ENCODE measurements at places on chromosomes 7 and 10. TPM values are rescaled to one million over a fixed set of nuclear protein-coding genes. Genes with fewer than 3 reads are reported as not detected.

DNA sequence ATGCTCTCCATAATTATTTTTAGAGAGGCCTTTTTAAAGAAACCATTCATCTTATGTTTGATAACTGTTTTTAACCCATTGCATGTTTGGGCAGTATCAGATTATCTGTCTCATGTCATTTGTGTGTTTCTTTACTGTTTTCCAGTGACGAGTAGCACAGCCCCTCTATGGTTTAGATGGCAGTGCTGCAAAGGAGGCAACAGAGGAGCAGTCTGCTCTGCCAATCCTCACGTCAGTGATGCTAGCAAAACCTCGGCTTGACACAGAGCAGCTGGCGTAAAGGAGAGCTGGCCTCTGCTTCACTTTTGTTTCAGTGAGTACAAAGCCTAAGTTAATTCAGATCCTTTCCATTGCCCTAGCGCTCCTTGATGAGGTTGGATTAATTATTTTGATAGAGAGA, 80.4 kb upstream of the GARIN1A start:
- no peak overlapping the region for H3K4me3 ChIP-seq
- H3K27ac ChIP-seq, result no peak overlapping the region
- H3K4me1 ChIP-seq, result no peaks in the 10 kb centered on the region
- H3K36me3 ChIP-seq, result peaks cover 4% of the 10 kb centered on the region

GRCh38 chr7:48365010-48365409, 193.8 kb downstream of the ABCA13 start:
- H3K27me3 ChIP-seq, result no peaks in the 10 kb centered on the region
- DNase-seq, result no peak
- no peak overlapping the region for H3K27ac ChIP-seq
- no peaks in the 10 kb centered on the region for H3K4me1 ChIP-seq

DNA sequence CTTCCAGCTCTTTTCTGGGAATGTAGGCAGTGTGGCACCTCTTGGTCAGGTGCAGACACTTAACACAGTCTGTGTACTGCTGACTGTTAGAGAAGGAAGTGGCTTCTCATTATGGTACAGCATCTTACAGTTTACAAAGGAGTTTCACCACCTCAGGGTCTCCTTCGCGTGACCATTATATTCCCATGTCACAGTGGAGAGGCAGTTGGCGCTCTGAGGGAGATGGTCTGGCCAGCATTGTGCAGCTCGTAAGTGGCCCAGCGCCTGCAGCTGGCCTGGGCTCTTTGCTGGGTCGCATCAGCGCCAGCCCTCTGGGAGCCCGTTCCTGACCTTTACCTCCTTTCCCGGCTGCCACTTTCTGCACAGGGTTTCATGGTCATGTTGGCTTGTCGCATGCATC, 15.4 kb downstream of the TSPAN15 start:
- no peak overlapping the region for H3K4me3 ChIP-seq
- H3K4me1 ChIP-seq, result peaks cover 8% of the 10 kb centered on the region
- no peaks in the 10 kb centered on the region for H3K36me3 ChIP-seq

DNA sequence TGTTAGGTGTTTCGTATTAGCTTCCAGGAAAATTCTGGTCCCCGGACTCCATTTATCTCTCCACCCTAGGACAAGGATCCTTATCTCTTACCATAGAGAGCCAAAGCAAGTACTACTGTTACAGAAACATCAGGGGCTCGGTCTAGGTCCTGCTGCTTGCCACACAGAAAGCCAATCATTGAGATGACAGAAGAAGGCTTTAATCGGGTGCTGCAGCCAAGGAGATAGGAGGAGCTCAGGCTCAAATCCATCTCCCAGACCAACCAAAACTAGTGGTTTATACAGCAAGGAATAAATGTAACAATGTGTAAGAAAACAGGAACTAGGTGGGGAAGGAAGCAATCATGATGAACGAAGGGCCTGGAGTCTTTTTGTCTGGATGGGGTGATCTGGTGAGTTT, 22.2 kb upstream of the CACUL1 start:
- H3K27ac ChIP-seq, result no peak overlapping the region
- DNase-seq, result no peak
- no peaks in the 10 kb centered on the region for H3K27me3 ChIP-seq
- H3K4me1 ChIP-seq, result no peaks in the 10 kb centered on the region

- H3K27ac ChIP-seq, result peak overlapping the region; percentile 96
- no peaks in the 10 kb centered on the region for H3K36me3 ChIP-seq
- peak overlapping the region; percentile 90 for H3K4me3 ChIP-seq
- no peaks in the 10 kb centered on the region for H3K27me3 ChIP-seq
Measured at GRCh38 chr10:73413108-73413527, 740 bp downstream of the ANXA7 start.

- no peaks in the 10 kb centered on the region for H3K36me3 ChIP-seq
- H3K27ac ChIP-seq, result no peak overlapping the region
- no peak overlapping the region for H3K4me3 ChIP-seq
- DNase-seq, result no peak
- no peaks in the 10 kb centered on the region for H3K4me1 ChIP-seq
Measured at GRCh38 chr7:133836666-133837065, 290.5 kb upstream of the LRGUK start.

- no peak overlapping the region for H3K27ac ChIP-seq
- H3K36me3 ChIP-seq, result peaks cover 1% of the 10 kb centered on the region
- H3K4me3 ChIP-seq, result no peak overlapping the region
- no peak for DNase-seq
- peaks cover 4% of the 10 kb centered on the region for H3K4me1 ChIP-seq
- H3K27me3 ChIP-seq, result no peaks in the 10 kb centered on the region
Measured at GRCh38 chr7:102896585-102896984, 16.2 kb upstream of the LRRC17 start.

- no peaks in the 10 kb centered on the region for H3K27me3 ChIP-seq
- H3K27ac ChIP-seq, result no peak overlapping the region
- H3K36me3 ChIP-seq, result no peaks in the 10 kb centered on the region
Measured at GRCh38 chr7:97506728-97507127, 225.2 kb upstream of the TAC1 start.

GRCh38 chr10:124229201-124229988, 136.0 kb upstream of the CHST15 start:
- H3K36me3 ChIP-seq, result no peaks in the 10 kb centered on the region
- no peaks in the 10 kb centered on the region for H3K27me3 ChIP-seq
- DNase-seq, result peak; percentile 6
- H3K4me1 ChIP-seq, result no peaks in the 10 kb centered on the region

DNA sequence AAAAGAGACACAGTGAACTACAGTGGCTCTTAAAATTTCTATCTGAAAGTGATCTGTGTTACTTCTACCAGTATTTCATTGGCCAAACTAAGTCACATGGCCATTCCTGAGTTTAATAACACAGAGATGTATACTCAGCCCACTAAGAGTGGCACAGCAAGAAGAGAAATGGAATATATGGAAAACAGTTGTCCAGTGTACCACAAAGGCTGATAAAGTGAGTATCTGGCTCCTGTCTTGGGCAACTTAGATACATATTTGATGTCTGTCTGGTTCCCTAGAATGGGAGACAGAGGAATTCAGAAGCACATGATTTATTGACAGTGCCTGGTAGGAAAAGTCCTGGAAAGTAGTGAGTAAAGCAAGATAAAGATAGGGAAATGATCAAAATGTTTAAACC, 10.1 kb upstream of the PON1 start:
- no peaks in the 10 kb centered on the region for H3K36me3 ChIP-seq
- H3K4me3 ChIP-seq, result no peak overlapping the region
- no peak for DNase-seq
- no peaks in the 10 kb centered on the region for H3K4me1 ChIP-seq

DNA sequence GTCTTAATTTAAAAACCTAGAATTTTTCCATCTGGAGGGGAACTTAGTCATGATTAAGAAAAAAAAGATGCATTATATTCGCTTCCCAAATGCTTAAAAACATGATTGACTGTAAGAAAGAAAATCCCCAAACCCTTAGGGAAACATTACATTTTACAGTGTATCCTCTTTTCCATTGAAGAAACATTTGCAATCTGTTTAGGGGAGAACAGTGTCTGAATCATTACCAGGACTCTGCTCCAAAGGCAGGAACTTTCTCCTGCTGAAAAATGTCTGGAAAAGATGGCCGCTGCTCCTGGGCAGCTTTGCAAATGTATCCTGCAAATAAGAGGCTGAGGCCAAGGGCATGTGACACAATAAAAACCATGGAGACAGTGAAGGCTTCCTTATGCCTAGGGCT, 173.7 kb downstream of the BUB3 start:
- no peak for DNase-seq
- H3K27ac ChIP-seq, result no peak overlapping the region
- no peak overlapping the region for H3K4me3 ChIP-seq
- H3K27me3 ChIP-seq, result no peaks in the 10 kb centered on the region

GRCh38 chr7:114263219-114263618, 151.4 kb upstream of the FOXP2 start:
- DNase-seq, result no peak
- no peak overlapping the region for H3K4me3 ChIP-seq
- peaks cover 1% of the 10 kb centered on the region for H3K36me3 ChIP-seq
- H3K27me3 ChIP-seq, result no peaks in the 10 kb centered on the region
- H3K27ac ChIP-seq, result no peak overlapping the region

DNA sequence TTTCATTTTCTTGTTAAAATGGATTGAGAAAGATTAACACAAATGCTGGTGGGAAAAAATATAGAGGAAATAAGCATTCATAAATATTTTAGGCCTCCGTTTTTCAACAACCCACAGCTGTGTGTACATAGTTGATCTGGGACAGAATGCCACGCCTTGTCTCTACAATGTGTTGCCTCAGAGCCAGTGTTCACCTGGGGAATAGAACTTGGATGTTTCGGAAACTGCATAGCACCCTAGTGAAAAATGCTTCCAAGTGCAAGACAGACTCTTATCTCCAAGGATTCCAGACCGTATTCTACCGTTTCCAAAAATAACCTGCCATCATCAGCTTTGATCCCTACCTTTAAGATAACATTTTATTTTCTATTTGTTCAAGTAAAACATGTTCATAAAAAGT, 260.9 kb downstream of the SDK1 start:
- peaks cover 8% of the 10 kb centered on the region for H3K4me1 ChIP-seq
- no peak overlapping the region for H3K4me3 ChIP-seq

DNA sequence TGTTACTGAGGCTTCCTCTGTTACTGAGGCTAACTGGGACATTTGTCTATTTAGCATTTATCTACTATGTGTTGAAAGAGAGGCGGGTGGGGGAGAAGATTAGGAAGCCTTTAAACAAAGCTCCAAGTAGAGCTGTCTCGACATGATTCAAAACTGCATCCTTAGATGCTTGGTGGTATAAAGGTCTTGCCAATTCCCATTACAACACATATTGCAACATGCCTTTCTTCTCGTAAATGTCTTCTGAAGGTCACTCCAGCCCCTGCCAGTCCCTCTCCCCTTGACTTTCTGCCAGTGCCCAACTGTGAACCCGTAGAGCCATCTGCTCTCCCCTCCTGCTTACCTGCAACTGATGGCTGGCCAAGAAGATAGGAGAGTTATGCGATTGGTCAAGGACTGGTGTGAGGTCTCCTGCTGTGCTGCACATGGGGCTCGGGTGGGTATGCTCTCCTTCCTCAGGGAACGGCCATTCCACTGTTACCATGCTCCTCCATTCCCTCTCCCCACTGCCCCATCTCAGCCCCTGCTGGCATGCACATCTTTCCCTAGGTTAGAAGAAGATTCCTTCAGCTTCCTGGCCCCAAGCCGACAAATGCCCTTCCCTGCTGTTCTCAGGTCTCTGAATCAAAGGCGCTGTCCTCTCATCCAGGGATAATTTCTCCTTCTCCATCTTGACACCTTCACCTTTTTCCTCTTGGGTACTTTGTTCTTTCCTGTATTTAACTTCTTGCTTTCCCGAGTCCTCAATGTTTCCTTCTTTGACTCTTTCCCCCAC, 43.6 kb upstream of the ZNF32 start:
- no peak overlapping the region for H3K27ac ChIP-seq
- no peaks in the 10 kb centered on the region for H3K36me3 ChIP-seq
- H3K4me3 ChIP-seq, result no peak overlapping the region
- H3K27me3 ChIP-seq, result peaks cover 21% of the 10 kb centered on the region

GRCh38 chr10:108721874-108722273, 1201.4 kb downstream of the XPNPEP1 start:
- no peaks in the 10 kb centered on the region for H3K4me1 ChIP-seq
- no peak overlapping the region for H3K4me3 ChIP-seq
- H3K27me3 ChIP-seq, result no peaks in the 10 kb centered on the region
- H3K27ac ChIP-seq, result no peak overlapping the region

DNA sequence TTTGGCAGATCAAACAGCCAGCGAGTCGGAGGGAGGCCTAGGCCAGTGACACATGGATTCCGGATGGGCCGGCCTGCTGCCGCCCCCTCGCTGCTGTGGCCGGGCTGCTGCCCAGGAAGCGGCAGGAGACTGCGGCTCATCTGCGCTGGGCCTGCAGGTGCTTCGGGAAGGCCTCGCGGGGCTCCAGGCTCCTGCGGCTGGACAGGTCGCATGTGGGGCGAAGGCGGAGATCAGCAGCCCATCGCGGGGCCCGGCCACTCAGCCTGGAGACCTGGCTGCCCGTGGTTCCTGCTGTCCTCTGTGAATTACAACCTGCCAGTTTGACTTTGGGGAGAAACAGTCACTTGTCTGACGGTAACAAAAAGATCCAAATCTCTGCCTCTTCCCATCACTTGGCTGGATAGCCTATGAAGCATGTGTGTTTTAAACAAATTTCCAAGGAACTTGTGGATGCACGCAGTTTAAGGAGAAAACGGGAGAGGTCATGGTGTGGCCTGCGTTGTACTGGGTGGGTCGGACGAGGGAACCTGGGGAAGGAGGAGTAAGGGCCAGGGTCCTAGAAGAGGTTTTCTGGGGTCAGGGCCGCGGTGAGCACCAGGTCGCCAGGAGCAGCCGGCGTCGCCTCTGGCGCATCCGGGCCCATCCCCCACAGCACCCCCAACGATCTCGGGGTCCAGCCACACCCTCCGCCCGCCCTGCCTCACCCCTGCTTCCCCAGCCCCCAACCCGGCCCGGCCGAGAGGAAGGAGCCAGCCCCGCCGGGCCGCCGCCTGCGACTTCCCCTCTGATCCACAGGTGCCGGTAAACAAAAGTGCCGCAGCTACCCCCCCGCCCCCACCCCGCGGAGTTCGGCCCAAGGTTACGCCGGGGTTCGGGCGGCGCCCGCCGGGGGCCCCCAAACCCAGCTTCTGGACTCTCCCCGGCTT, 1.6 kb downstream of the SPOCK2 start:
- peak overlapping the region; percentile 83 for H3K27ac ChIP-seq
- peaks cover 31% of the 10 kb centered on the region for H3K4me1 ChIP-seq
- H3K4me3 ChIP-seq, result peak overlapping the region; percentile 33
- H3K36me3 ChIP-seq, result no peaks in the 10 kb centered on the region
- peaks cover 13% of the 10 kb centered on the region for H3K27me3 ChIP-seq
- DNase-seq, result no peak

The CDNF gene
- 3.1 TPM for total RNA-seq

The ACSM6 gene
- total RNA-seq, result not detected

The GRID2IP gene
- total RNA-seq, result 0.80 TPM

The FGL2 gene
- 16.8 TPM for total RNA-seq

The ADAM12 gene
- total RNA-seq, result 1.3 TPM

The CYP2C9 gene
- total RNA-seq, result 3.9 TPM

The RNF32 gene
- total RNA-seq, result 3.5 TPM

Data from lung (tissue), 17 donors.